ENCODE measurements at places on chromosomes 7 and 10. TPM values are rescaled to one million over a fixed set of nuclear protein-coding genes. Genes with fewer than 3 reads are reported as not detected.
A peak's percentile ranks its signal among the peaks of the same experiment; 100 is the strongest.

Gene ITGA8
- total RNA-seq = 2.6 TPM

Gene CDHR1
- total RNA-seq = 0.15 TPM

Gene IL6
- 11.8 TPM for total RNA-seq

Gene ARMC3
- total RNA-seq = 0.33 TPM

Gene DCLRE1A
- 4.0 TPM for total RNA-seq

Gene ADAM12
- total RNA-seq = 16.4 TPM

Gene OPN1SW
- total RNA-seq = not detected

Gene ETV1
- total RNA-seq = 10.1 TPM

Gene TNS3
- total RNA-seq = 41.0 TPM

DNA sequence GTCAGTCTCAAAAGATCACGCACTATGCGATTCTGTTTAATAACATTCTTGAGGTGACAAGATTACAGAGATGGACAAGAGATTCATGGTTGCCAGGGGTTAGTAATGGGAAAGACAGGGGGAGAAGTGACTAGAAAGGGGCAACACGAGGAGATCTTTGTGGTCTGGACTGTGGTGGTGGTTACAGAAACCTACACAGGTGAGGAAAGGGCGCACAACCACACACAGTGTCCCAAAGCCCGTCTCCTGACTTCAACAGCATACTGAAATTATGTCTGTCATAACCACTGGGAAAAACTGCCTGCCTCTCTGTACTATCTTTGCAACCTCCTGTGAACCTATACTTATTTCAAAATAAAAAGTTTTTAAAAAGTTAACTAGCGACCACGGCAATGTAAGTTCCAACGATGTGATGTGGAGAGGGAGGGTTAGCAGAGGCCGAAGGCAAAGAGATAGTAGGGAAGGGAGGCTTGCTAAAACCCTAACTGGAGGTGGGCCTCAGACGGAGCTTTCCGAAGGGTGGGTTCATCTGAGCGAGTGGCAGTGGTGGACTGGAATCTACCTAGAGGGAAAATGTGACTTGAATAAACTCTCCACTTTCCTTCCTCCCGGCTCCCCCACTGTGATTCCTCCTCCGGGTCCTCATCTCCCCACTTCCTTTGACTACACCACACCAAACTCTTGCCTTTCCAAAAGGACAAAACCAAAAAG is 43.7 kb downstream of the GNA12 start:
- DNase-seq = no peak

DNA sequence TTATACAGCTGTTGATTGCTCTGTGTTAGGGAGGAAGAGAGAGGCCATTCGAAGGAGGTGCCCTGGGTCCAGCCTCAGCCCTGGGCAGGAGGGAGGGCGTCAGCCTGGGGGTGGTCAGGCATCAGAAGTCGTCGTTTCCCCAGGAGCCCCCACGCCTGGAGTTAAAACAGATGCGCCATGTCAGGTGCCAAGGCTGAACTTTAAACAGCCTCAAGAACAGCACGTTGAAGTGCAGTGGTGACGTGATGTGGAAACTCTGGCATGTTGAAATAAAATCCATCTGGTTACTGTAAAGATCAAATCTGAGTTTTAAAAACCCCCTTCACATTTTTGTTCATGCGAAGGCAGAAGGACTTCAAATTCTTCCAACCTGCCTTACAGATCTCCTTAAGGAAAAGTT is 128.4 kb upstream of the PPP2R2D start:
- DNase-seq = no peak

DNA sequence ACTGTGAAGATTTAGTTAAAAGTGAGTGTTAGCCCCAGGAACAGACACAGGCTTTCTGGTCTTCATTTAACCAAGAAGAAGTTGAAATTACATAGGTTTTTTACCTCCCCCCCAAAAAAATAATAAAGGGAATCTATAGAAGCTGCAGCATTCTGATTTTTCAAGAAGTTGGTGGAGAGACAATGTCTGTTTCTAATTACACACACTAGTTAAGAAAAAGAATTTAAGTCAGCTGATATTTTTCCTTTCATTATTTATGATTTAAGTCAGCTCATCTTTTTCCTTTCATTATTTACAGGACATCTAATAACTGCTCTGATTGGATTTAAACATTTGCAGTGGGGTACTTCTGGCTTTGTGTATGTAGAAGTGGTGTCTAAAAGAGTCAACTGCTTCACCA is 201.4 kb upstream of the NRP1 start:
- no peak for DNase-seq

- DNase-seq = no peak
Measured at GRCh38 chr10:107686095-107686494, 521.6 kb upstream of the SORCS1 start.

DNA sequence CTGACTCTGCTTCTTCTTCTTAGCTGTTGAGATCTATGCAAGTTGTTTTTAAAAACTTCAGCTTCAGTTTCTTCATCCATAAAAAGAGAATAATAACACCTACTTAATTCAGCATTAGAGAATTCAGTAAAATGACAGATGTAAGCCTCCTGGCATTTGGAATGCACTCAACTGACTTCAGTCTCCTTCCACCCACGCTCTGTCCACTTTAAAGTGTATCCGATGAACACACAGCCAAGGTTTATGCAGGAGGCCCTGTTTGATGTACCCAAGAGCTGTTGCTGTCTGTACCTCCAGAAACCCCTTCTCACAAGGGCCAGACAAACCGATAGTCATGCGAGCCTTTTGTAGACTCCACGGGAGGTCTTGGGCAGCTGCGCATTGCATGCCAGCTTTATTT is 27.1 kb upstream of the SLC35B4 start:
- no peak for DNase-seq

DNA sequence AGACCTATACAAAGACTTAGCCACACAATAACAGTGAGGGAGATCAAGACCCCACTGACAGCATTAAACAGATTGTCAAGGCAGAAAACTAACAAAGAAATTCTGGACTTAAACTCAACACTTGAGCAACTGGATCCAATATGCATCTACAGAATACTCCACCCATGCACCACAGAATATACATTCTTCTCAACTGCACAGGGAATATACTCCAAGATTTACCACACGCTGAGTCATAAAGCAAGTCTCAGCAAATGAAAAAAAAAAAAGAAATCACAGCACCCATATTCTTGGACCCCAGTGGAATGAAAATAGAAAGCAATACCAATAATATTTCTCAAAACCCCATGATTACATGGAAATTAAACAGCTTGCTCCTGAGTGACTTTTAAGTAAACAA is 680.2 kb downstream of the PCDH15 start:
- no peak for DNase-seq

GRCh38 chr7:44887293-44887692 is 2.0 kb upstream of the PURB start:
- DNase-seq = no peak

GRCh38 chr10:13712476-13712836 is 125.7 kb downstream of the PRPF18 start:
- DNase-seq = no peak

DNA sequence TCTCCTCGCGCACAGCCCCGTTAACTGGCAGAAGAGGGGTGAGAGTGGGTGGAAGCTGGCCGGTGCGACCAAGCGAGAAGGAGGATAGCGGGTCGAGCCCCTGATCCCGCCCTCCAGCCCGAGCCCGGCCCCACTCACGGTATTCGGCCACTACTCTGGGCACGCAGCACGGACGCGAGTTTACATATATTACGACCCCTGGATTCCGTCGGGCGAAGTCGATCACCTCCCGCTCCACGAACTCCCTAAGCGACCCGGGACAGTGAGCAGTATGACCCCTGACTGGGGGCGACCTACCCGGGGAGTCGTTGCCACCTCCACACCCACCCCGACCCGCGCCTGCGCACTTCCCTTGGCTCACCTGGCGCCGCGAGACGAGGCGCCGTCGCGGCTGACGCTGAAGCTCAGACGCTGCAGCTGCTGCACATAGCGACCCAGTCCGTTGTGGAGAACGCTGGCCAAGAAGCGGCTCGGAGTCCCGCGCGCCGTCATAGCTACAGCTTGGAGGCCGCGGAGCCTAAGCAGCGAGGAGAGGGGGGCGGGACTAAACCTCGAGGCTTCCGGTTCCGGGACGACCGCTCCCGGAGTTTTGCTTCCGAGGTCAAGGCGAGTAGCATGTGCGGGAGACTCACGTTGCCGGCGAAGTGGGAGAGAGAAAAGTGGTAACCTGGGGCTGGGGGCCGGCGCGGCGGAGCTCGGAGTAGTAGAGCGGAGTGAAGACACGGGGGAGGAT is at the start of the genes MRPL43 and TWNK:
Gene MRPL43, minus strand, starts transcription at position 546 of the 733 bp plus-strand sequence. Its CDS starts 54 bp downstream, at position 492.
Gene TWNK, plus strand, starts transcription at position 592 of the 733 bp plus-strand sequence. CDS start 668 bp downstream, outside the sequence.
- DNase-seq = peak; percentile 80

- DNase-seq = no peak
Measured at GRCh38 chr10:79984851-79985250, 35.9 kb upstream of the SFTPD start.

DNA sequence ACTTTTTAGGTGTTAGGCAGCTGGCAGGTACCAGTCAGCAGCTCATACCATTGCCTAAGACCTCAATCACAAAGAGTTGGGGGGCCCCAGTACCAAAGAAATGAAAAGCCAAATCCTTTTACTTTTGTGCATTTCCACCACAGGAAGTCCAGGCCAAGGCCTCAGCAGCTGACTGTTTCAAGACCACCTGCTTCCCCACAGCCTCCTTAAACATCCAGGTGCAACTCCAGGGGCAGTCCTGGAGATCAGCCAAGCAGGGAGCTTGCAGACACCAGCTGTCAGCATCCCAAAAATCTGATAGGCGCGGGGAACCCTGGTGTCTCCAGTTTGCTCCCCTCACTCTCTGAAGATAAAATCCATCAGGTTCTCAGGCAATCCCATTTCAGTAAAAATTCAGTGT is 91.5 kb upstream of the EFCAB10 start:
- DNase-seq = no peak

- DNase-seq = no peak
Measured at GRCh38 chr7:86978808-86979506, 80.5 kb downstream of the ELAPOR2 start.

- no peak for DNase-seq
Measured at GRCh38 chr7:2774935-2775334, 69.2 kb downstream of the GNA12 start.

DNA sequence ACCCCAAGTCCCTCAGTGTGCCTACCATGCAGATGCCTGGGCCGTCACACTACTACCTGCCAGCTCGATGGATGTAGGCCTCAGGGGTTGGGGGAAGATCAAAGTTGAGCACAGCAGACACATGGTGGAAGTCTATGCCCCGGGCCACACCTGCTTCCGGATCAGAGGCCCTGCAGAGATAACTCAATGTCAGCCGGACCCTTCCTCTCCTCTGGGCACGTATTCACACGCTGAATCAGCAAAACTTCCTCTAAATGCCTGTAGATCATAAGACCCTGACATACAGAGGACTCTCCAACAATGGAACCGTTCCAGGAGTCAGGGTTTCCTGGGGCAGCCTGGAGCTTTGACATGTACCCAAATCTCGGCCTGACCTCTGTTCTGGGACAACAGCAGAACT is 3.7 kb downstream of the DDX56 start:
- no peak for DNase-seq

- DNase-seq = no peak
Measured at GRCh38 chr10:131706952-131707351, 193.9 kb upstream of the PPP2R2D start.

DNA sequence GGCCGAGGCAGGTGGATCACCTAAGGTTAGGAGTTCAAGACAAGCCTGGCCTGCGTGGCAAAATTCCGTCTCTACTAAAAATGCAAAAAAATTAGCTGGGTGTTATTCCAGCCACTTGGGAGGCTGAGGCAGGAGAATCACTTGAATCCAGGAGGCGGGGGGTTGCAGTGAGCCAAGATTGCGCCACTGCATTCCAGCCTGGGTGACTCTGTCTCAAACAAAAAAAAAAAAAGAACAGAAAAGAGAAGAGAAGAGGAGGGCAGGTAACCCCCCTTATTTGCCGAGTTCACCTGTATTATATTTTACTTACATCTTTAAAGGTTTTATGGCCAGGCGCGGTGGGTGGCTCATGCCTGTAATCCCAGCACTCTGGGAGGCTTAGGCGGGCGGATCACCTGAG is 91.7 kb downstream of the RNF216 start:
- DNase-seq = no peak

DNA sequence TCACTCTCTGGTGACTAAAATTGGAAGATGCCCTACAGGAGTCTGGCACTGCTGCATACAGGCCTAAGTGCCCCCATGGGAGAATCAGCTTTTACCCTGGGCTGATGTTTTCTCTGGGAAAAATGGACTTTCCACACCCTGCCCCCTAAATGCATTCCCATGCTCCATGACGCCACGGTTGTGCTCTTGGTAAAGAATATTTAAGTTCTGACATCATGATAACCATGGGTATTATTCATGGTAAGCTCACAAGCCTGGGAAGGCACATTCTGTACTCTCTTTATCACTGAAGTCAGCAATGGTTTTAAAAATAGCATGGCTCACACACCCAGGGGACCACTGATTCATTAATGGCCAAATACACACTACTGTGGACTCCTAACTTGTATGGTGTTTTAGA is 43.4 kb downstream of the HIPK2 start:
- DNase-seq = no peak

DNA sequence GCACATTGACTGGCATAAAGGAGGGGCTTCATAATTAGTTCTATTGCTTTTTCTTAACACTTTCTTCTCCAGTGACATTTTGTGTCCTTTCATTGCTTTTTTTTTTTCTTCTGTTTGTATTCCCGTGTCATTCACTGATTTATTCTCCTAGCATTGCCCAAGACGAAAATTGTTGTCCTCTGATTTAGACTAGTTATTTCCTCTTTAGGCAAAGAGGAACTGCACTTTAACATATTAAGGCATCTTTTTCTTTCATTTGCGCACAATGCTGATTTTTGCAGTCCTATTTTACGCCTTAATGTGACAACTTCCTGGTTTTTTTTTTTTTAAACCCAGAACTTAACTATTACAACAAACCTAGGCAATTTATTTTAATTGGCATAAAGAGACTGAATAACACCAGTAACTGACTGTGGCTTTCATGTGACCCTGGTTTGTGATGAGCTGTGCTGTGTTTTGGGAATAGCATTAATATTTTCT is 39.7 kb downstream of the ARID5B start:
- no peak for DNase-seq
